ENCODE measurements at places on chromosomes 3 and 15.

DNA sequence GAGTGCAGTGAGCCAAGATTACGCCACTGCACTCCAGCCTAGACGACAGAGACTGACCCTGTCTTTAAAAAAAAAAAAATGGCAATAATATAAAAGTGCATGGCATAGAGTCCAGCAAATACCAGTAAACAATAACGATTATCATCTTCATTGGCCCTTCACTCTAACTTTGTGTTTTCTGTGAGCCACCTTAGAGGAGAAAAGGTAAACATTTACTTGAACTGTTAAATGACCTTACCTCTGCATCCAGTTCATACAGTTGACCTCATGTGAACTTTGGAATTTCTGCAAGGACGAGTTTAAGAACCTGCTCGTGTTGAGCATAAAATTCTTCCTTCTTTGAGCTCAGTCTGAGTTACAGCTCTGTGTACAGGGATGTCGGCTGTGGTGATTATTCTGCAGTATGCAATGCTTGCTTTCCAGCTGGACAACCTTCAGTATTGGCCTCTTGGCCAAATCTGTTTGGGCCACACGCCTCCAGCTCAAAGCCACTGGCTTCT lies 56.6 kb downstream of the RLBP1 start:
- DNase-seq, result no peak

DNA sequence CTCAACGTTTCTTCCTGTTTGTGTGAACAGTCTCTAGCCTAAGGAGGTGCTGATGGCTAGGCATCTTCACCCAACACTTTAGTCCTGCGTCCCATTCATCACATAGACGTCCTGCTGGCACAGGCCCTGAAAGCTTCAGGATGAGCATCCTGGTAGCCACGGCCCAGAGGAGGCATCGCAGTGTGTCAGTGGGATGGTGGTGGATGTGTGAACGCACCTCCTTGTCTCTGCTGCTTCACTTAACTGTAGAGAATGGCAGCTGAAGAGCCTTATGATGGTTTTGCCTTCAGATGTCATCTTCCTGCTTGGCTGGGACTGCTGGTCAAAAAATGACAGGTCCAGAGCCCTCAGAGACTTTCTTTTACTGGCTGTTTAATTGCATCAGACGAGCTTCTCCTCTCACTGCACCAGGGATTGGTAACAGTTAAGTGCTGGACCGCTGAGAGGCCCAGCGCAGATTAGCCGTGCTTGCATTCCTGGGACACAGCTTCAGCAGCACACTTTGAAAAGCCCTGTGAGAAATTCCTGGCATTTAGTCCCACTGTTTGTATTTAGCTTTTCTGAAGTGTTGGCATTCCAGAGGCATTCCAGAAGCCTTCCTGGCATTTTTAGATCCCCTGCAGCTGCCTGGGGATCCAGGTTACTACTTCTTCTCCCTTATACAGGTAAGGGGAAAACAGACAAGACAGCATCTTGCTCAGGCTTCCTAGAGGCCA lies 132.4 kb upstream of the PLXNA1 start:
- DNase-seq, result no peak

- DNase-seq, result no peak
Observed at GRCh38 chr3:189950258-189950657, 170.4 kb downstream of the P3H2 start.

GRCh38 chr3:57354768-57355167 lies 62.3 kb upstream of the ASB14 start:
- peak; percentile 16 for DNase-seq

GRCh38 chr3:131922356-131922755 lies 112.5 kb downstream of the CPNE4 start:
- no peak for DNase-seq

GRCh38 chr15:101810876-101811275 lies 1.1 kb upstream of the OR4F15 start:
- DNase-seq, result no peak

DNA sequence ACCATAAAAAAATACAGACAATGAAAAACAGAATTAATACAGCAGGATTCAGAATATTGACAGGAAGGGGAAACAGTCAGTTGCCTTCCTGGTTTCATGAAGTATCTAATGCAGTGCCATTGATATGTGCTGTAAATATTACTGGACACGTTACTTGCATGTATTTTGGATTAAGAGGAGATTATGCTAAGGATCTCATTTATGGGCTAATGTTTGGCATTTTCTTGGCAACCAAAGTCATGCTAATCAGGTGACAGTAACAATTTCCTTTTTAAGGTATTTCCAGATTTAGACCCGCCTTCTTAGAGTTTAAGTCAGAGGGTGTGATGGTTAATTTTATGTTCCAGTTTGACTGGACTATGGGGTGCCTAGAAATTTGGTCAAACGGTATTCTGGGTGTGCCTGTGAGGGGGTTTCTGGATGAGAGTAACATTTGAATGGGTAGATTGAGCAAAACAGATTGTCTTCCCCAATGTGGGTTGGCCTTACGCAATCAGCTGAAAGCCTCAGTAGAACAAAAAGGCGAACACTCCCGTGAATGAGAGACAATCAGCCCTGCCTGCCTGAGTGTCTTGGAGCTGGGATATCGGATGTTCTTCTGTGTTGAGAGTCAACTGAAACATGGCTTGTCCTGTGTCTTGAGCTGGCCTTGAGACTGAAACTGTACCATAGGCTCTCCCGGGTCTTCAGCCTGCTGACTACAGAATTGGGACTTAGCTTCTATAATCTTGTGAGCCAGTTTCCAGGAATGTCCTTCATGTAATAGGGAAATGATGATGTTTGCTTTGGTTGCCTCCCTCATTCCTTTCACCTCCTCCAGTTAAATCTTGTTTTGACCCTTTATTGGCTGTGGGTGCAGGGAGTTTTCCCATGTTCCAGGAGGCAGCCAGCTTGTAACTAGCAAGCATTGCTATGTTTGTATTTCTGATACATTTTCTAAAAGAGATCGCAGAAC lies 10.5 kb downstream of the SQOR start:
- DNase-seq, result no peak

DNA sequence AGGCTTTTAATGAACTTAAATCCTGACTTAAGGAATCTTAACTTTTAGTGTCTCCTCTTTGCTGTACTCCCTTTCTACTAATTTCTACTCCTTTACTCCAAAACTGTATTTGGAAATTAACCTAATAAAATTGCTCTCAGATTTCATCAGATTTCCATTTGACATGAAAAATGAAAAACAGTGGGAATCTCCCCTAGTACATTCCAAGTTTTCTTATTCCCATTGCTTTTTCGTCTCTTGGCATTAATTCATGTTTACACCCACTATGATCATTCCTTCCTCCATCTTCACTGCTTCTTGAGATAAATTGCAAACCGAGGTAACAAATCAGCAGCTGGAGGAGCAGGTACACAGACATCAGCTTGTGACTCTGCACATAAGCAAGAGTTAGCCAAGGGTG lies 208.7 kb downstream of the VGLL3 start:
- no peak for DNase-seq

GRCh38 chr15:85676342-85677098 lies 118.2 kb downstream of the KLHL25 start:
- DNase-seq, result no peak

DNA sequence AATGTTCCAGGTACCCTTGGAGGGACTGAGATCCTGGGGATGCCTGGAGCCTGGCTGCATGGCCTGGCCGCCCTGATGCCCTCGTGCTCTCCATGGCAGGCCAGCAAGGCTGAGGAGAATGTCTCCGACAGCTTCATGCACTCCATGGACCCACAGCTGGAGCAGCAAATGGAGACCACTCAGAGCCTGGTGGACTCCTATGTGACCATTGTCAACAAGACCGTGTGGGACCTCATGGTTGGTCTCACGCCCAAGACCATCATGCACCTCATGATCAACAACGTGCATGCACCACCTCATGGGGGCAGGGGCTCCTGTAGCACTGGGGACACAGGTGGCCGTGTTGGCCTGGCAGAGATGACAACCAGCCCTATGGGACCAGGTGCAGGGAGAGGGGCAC lies 19.7 kb downstream of the GOLGA6A start:
- DNase-seq, result no peak

- no peak for DNase-seq
Observed at GRCh38 chr3:130692455-130692854, 54.2 kb downstream of the PIK3R4 start.

GRCh38 chr15:35329521-35329961 lies 216.4 kb downstream of the DPH6 start:
- DNase-seq, result no peak

GRCh38 chr15:41928637-41929620 lies 35.1 kb upstream of the SPTBN5 start:
- peak; percentile 66 for DNase-seq

DNA sequence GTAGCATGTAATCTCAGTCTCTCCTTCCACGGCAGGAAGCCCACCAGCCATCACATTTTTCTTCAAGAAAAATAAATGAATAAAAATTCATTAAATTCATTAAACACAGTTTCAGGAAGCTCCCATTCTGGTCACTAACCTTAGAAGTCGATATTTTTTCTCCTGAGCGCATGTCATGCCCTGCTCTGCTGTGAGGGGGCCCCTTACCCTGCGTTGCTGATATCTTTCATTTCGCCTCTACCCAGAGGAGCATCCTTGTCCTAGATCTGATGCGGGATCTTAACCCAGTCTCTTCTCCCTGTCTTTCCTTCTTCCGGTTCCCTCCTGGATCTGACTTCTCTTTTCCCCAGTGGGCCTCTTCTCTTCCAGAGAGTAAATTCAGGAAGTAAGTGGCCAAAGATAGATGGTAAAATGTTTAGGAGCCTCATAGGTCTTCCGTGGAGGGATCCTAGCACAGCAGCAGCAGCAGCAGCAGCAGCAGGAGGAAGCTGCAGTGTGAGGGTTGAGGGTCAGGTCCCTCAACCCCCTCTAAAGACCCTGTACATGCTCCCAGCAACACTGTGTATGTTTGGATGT lies 1.4 kb upstream of the ILDR1 start:
- peak; percentile 4 for DNase-seq

DNA sequence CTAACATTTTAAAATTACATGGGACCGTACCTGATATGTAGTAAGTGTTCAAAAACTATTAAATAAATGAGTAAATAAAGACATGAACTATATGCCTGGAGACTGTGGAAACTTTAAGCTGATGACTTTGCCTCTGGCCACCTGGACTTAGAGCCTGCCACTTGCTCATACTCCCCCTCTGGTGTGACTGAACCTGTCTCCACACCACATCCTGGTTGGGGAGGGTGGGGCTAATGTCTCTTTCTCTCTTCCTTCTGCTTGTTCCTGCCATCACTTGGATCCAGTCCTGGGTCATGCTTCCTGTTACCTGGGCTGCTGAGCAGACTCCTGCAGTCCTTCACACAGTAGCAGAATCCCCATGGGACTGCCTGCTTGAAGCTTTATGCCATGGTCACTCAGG lies 8.2 kb upstream of the TMEM158 start:
- no peak for DNase-seq

DNA sequence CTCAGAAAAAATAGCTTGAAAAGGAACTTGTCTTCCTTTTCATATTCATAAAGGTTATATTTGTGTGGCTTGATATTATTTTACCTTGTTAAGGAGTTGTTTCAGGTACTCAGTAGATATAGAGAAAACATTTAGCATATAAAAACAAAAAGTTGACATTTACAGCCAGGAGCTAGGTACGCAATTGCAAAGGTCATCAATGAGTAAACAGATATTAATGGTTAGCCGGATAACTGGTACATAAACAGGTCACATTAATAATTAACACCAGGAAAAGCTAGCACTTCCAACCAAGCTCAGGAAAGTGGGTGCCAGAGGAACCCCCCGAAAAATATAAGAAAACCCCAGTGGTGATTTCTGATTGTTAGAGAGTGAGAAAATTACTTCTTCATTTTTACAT lies 146.6 kb upstream of the NR2F2 start:
- DNase-seq, result no peak

DNA sequence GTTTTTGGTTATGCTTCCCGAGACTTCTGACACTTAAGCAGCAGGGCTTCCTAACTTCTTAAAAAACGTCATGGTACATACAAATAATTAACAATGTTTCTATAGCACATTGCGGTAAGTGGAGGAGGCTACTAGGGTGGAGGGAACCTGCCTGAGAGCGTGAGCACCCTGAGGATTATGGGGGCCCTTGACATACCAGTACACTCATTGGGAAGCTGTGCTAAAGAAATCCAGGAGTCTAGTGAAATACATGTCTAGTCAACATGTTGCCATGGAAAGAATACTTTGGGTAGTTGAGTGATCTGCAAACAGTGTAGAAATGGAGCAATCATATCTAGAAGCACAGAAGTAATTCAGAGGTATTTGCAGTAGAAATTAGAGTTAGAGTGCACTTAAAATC lies 39.2 kb upstream of the MAPKBP1 start:
- no peak for DNase-seq

- no peak for DNase-seq
Observed at GRCh38 chr3:40705663-40706062, 180.9 kb downstream of the ZNF621 start.

- DNase-seq, result no peak
Observed at GRCh38 chr3:126295407-126295939, 61.7 kb downstream of the KLF15 start.

GRCh38 chr3:187228740-187229139 lies 31.5 kb downstream of the RTP1 start:
- no peak for DNase-seq

DNA sequence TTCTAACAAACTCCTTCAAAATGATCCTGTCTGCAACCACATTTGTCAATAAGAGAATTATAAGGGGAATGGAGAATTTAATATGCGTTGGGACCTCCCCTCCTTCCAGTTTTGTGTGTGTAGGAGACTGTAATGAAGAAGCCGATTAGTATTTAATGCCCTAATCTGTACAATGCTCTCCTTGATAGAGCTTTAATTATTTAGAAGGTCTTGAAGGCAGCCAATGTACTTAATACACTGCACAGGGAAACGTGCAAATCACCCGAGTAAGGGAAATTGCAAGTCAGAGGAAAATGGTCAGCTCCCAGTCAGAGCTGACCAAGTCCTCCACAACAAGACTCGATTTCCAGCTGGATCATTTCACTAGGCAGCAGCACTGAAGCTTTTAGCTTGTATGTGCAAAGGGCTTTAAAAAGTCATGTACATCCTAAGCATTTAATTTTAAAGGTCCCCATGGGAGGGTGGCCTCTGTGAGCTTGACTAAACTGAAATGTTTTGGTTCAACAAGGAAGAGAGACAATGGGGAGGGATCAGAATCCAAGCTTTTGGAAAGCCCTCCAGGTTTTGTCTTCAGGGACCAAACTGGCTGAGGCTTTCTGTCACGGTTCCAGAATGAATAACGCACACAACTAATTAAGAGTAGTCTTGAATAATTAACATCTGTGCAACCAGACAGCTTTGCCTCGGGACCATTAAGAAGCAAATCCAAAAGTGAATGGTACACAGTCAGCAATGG lies 159.8 kb upstream of the MITF start:
- no peak for DNase-seq

DNA sequence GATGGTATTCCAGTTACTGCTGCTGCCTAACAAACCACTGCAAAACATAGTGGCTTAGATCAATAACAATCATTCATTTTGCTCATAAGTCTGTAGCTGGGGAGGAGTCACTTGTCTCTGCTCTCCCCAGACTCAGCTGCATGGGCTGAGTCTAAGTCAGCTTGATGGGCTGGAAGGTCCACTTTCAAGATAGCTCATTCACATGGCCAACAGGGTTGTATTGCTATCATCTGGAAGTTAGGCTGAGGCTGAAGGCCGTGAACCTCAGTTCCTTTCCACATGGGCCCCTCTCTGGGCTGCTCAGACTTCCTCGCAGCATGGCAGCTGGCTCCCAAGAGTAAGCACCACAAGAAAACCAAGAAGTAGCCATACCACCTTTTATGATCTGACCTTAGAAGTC lies 28.7 kb upstream of the BFSP2 start:
- DNase-seq, result no peak

GRCh38 chr3:172604895-172605646 lies 81.8 kb upstream of the TNFSF10 start:
- DNase-seq, result no peak

- peak; percentile 67 for DNase-seq
Observed at GRCh38 chr3:58214484-58215316, 3.9 kb upstream of the DNASE1L3 start.
